Nucleus accumbens (tissue), 56 donors: ENCODE measurements at places on chromosomes 7 and 10.

DNA sequence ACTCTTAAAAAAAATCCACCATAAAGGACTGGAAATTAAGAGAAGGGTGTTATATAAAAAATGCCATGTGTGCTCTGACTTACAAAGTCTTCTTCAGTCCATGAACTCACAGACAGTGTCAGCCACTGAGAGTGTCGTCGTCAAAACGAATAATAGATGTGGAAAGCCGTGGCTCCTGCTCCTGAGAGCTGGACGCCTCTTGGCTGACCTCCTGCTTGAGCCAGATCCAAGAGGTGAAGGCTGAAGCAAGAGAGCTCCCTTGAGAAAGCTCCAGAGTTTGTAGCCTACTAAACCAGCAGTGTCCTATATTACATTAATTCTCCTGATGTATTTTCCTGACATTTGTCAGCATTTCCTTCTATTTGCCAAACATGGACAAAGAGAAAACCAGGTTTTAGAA lies 234.3 kb upstream of the C7orf33 start:
- no peak for DNase-seq

DNA sequence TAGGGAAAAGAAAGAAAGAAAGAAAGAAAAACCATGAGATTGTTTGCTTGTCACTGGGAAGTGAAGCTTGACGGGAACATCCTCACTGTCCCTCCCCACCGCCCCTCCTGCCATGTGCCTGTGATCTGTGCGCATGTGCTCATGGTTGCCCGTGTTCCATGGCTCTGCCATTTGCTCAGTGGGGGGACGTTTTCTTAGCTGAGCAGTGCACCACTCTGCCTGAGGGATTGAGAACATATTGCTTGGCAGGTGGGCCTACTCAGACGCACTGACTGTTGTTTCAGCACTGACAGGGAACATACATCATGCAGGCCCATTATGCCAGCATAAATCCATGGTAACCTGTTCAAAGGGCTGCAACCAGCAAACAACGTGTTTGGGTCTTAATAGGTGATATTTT lies 747.9 kb upstream of the GALNT17 start:
- no peak for DNase-seq

- no peak for DNase-seq
These were observed 103.8 kb downstream of the ARMH3 start for GRCh38 chr10:101952191-101952590.

- DNase-seq: no peak
These were observed 472.5 kb upstream of the SEMA3D start for GRCh38 chr7:85659364-85659763.

DNA sequence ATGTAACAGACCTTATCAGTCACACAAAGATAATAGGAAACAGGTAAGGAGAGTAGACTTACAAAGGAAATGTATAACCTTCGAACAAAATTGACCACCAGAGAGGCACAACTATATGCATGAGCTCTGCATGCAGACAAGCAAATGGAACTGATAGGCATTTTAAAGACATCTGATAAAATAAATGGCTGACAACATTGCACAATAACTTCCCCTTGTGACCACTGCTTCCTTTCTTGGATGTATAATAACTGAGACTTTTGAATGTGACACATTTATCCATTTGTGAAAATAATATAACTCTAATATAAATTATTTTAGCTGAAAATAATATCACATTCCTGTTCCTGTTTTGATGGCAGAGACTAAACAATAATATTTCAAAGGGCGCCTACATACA lies 654.2 kb upstream of the STEAP1 start:
- no peak for DNase-seq

DNA sequence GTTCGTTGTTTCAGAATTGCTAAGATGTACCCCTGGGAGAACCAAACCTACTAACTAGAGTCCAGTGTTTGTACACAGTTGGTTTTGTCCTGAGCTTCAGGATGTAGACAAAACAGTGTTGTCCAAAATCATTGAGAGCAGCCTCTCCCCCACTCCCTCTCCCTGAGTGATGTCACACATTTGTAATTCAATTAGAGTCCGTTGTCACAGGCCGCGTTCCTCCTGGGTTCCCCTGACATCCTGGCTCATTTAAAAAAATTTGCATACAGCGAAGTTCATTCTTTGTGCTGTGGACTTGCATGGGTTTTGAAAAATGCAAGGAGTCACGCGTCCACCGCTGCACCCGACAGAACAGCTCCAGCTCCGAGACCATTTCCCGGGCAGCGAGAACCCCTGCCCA lies 10.3 kb downstream of the GRIFIN start:
- DNase-seq: no peak

DNA sequence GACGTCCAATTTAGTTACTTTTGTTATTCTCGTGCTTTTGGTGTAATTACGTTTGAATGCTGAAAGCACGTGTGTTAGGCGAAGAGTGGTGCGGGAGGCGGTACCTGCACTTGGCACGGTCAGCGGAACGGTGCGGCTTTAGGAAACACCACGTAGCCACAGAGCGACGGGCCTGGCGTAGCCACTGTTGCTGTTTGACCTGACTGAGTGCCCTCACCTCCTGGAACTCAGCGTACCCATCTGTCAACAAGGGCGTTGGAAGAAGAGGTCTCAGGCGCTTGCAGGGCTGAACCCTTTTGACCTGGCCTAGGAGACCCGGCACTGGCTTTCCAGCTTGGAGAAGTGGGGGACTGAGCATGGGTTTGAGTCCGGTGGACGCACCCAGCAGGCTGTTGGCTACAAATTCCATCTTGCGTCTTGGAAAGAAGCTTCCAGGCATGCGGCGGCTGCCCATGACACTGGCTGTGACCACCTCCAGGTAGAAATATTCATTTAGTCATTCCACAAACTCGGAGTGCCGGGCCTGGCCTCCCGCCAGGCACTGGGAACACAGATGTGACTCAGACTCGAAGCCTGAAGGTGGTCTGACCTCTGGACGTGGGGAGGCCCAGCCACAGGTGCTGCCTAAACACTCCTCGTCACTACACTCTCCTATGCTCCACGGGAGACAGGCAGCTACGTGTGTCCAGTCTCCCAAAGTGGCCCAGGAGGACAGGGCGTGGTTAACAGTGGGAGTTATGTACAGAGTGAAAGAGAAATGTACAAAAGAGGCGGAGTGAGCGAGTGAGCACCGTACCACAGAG lies 22.2 kb downstream of the FAM20C start:
- no peak for DNase-seq

DNA sequence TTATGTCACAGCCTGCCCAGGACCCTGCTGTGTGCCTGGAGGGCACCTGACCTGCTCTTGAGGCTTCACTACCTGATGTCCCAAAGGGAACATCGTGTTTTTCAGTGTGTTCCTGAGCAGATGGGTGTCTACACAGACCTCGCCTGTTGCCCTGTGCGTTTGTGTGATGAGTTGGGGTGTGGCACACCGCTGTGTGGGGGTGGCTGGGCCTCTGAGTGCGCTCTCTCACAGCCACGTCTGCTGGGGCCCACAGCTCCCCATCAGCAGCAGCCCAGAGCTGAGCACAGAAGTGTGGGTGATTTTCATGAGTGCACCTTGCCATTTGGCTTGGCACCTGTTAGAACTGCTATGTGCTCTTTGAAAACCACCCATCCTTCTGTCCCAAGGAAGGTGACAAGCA lies 121.5 kb downstream of the NKX6-2 start:
- DNase-seq: no peak

- no peak for DNase-seq
These were observed 21.5 kb upstream of the CALD1 start for GRCh38 chr7:134757938-134758337.

- no peak for DNase-seq
These were observed 179.7 kb downstream of the PRKCQ start for GRCh38 chr10:6400331-6400730.

- DNase-seq: peak; percentile 80
These were observed 100.6 kb downstream of the FAM204A start for GRCh38 chr10:118241229-118242137.

DNA sequence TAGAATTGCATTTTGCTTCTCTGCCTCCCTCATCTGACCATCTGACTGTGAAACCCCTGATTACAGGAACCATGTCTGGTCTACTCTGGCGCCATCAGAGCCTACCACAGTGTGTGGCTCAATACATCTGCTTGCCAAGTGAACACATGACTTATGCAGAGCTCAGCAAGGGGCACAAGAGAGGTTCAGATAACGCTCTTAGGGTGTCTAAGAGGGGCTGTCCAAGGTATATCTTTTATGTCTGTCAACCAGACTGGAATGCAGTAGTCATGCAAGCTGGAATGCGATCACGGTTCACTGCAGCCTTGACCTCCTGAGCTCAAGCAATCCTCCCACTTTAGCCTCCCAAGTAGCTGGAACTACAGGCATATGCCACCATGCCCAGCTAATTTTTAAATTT lies 10.3 kb upstream of the RRP12 start:
- no peak for DNase-seq

DNA sequence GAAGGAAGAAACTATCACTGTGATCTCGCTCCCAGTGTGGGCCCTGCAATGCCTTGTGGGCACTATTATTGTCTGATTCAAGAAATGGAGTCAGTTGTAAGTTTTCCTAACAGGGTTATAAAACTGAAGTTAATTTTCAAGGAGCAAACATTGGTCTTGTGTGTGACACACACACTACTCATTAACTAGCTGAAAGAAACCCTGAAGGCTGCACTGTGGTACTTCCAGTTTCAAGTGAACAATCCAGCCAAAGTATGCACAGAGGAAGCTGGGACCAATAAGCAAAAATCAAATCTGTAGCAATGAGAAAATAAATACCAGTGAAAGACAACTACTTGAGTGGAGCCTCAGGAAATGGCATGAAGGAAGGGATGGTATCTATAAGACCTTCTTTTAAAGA lies 506.6 kb upstream of the POT1 start:
- DNase-seq: no peak

- DNase-seq: no peak
These were observed 29.1 kb downstream of the DPCD start for GRCh38 chr10:101617102-101617823.

DNA sequence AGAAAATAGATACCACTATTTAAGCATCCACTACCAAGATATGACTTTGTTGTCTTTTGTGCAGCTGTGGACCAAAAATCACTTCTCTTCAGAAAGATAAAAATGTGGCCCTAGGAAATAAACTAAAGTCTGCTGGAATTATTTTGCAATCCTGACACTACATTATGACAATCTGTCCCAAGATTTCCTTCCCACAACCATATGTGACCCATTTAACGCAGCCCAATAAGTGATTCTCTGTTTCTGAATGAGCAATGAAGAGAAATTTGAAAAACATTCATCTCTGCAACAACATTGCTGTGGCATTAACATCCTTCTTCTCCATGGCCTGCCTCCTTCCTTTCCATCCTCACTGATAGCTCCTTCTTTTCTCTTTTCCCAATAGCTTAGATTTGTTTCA lies 212.0 kb downstream of the TSPAN12 start:
- DNase-seq: no peak

- no peak for DNase-seq
These were observed 28.9 kb downstream of the PLPP4 start for GRCh38 chr10:120485946-120486345.

DNA sequence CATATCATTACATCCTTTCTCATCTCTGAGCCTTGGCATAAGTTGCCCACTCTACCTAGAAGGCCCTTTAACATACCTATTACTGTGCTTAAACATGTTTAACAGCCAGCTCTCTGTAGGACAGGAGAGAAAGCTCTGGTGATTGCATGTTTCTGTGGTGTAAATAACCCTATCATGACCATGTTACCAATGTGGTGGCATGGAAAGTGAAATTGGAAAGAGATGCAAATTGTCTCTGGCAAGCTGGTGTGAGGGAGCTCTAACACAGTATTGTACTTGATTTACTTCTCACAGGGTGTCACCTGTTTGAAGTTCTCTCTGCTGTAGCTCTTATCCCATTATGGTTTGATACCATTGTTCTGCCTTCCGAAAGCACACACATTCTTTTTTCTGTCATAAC lies 231.8 kb upstream of the DKK1 start:
- no peak for DNase-seq

- DNase-seq: no peak
These were observed 74.2 kb downstream of the MGMT start for GRCh38 chr10:129541200-129541599.

DNA sequence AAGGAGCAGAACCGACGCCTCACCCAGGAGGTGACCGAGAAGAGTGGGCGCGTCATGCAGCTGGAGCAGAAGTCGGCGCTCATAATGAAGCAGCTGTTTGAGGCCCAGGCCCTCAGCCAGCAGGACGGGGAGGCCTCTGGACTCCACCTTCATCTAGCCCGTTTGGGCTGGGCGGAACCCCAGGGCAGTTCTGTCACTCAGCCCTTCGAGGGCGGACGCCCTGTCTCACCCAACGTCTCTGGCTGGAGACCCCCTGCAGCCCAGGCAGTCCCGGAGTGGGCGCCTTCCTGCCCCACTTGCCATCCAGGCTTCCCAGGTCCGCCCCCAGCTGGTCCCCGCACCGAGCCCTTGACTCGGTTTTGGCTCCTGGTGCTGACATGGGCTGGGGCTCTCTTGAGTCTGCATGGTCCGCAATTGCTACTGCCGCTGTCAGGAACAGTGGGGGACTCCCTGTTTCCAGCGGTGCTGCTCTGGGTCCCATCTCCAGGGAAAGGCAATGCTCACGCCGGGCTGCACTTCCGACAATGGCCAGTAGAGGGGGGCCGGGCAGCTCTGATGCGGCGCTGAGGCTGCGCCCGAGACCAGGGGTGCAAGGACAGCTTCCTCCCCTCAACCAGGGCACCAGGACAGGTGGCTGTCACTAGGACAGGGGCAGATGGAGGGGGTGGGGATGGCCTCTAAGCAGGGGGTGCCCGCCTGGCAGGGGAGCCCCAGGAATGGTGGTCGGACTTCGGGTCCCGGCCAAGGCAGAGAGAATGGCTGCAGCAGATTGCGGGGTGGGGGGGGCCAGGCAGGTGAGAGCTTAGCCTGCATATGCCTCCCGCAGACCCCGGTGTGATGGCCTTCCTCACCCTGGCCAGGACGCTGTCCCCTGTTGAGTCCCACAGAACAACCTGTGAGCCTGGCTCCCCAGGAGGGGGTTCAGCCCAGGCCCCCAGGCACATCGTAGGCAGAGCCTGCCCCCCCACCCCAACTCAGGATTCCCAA lies 71.2 kb upstream of the KCTD7 start:
- DNase-seq: peak; percentile 54

GRCh38 chr7:37577412-37577811 lies 106.2 kb upstream of the GPR141 start:
- no peak for DNase-seq

- DNase-seq: no peak
These were observed 44.2 kb downstream of the CNNM2 start for GRCh38 chr10:102962267-102962666.

DNA sequence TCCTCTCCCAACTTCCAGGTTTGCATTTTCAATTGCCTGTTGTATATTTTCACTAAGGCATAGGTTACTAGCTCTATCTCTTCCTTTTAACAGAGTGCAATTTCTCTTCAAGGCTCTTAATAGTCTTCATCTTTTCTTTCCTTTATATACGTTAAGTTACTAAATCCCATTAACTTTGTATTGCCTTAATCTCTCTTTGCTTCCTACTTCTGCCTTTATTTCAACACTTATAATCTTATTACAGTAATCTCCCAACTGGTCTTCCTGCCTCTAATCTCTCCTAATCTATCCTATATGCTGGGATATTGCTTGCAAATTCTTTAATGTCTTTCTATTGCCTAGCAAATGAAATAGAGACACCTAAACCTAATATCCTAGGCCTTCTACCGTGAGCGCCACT lies 26.1 kb downstream of the ST7 start:
- DNase-seq: no peak
